ENCODE measurements at places on chromosomes 4 and X.

- no peaks in the 10 kb centered on the region for H3K27me3 ChIP-seq
- no peak overlapping the region for H3K4me3 ChIP-seq
- H3K27ac ChIP-seq: no peak overlapping the region
- no peak for DNase-seq
- H3K4me1 ChIP-seq: peaks cover 6% of the 10 kb centered on the region
Observed at GRCh38 chr4:139537292-139537691, 18.7 kb downstream of the SETD7 start.

DNA sequence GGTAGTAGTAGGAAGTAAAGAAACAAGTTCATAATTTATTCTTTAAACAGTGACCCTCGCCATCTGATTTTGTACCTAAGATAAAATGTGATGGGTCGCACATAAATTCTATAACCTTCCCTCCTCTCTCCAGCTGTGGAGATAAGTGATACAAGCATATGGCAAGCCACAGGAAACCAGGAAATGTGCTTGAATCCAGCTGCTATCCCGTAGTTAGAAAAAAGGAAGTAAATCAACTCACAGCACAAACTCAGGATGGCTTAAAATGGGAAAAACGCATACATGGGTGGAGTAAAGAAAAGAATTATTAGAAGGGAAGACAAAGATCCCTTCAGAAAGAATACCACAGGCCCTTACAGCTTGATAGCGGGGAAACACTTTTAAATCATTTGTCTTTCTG, 78.2 kb downstream of the ZNF827 start:
- no peaks in the 10 kb centered on the region for H3K4me1 ChIP-seq
- no peaks in the 10 kb centered on the region for H3K27me3 ChIP-seq
- no peak overlapping the region for H3K4me3 ChIP-seq
- DNase-seq: no peak

GRCh38 chr4:140793291-140793690, 37.1 kb upstream of the TBC1D9 start:
- no peak for DNase-seq
- H3K27ac ChIP-seq: no peak overlapping the region
- H3K36me3 ChIP-seq: no peaks in the 10 kb centered on the region
- no peaks in the 10 kb centered on the region for H3K27me3 ChIP-seq
- no peaks in the 10 kb centered on the region for H3K4me1 ChIP-seq

DNA sequence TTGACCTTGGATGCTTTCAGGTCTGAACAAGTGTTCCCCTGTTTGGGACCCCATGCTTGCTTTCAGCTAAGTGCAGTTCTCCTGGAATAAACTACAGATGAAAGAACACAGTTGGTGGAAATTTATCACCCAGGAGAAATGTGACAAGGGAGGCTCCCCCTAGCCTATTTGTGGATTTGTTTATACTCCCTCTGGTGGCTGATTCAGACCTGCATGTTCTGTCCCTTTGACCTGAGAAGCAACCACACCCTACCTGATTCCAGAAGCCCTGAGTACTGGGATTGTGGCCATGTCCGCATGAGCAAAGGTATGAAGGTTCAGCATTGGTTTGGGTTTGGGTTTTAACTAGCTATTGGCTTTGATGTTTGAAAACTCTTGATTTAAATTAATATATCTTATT, 440.9 kb downstream of the MID1IP1 start:
- H3K27ac ChIP-seq: no peak overlapping the region
- no peaks in the 10 kb centered on the region for H3K36me3 ChIP-seq
- DNase-seq: no peak
- H3K4me3 ChIP-seq: no peak overlapping the region

DNA sequence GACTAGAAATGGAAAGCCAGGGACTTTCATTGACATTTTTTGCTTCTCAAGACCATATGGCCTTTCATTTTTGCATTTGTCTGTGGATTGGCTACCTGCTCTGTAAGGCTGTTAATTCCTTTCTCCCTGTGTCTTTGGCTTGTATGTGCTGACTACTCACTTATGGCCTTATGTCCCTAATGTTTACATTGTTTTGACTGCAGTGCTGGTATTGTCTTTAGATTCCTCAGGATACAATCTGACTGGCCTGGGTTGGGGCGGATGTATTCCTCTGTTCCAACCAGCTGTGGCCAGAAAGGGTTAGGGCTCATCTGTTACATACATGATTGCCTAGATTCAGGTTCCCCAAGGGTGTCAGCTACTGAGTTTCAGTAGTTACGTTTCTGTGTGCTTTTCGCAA, 108.1 kb downstream of the RAPGEF2 start:
- H3K4me1 ChIP-seq: peaks cover 5% of the 10 kb centered on the region
- no peaks in the 10 kb centered on the region for H3K27me3 ChIP-seq
- H3K27ac ChIP-seq: no peak overlapping the region
- no peak for DNase-seq

GRCh38 chr4:52373650-52374049, 285.5 kb downstream of the USP46 start:
- no peaks in the 10 kb centered on the region for H3K27me3 ChIP-seq

GRCh38 chr4:145824463-145824862, 114.2 kb downstream of the ZNF827 start:
- H3K36me3 ChIP-seq: no peaks in the 10 kb centered on the region
- H3K27me3 ChIP-seq: no peaks in the 10 kb centered on the region
- H3K4me1 ChIP-seq: peaks cover 3% of the 10 kb centered on the region
- DNase-seq: no peak
- no peak overlapping the region for H3K4me3 ChIP-seq

DNA sequence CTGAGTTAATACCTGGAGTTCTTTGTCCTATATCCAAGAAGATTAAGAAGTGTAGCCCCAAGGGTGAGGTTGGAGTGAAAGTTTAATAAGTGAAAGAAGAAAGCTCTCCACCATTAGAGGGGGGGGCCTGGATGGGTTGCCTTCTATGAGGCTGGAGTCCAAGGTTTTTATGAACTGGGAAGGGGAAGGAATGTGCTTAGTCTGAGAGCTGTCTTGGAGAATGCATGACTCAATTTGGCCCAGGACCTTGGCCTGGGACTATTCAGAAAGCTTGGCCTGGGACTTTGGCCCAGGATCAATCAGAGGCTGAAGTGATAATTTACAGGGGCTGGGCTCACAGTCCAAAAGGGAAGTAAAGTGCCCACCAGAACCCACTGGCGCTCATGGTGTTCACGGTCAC, 1049.0 kb upstream of the GRIA3 start:
- DNase-seq: no peak
- no peaks in the 10 kb centered on the region for H3K4me1 ChIP-seq
- no peaks in the 10 kb centered on the region for H3K36me3 ChIP-seq
- H3K4me3 ChIP-seq: no peak overlapping the region

GRCh38 chrX:10259716-10260115, 102.9 kb downstream of the CLCN4 start:
- DNase-seq: no peak
- H3K36me3 ChIP-seq: no peaks in the 10 kb centered on the region
- no peak overlapping the region for H3K27ac ChIP-seq
- H3K4me1 ChIP-seq: no peaks in the 10 kb centered on the region
- H3K4me3 ChIP-seq: no peak overlapping the region

DNA sequence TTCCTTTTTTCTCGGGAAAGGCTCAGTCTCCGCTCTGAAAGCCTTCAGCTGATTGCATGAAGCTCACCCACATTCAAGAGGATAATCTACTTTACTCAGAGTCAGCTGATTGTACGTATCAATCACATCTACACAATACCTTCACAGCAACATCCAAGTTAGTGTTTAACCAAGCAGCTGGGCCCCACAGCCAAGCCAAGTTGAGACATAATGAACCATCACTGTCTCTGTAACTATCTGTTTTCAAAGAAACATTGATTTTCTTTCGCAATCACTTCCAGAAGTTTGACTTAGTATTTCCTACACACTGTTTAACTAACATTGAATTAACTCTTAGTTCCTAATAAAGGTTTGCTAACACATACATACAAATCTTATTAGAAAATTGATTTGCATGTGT, 40.3 kb downstream of the RWDD4 start:
- H3K4me1 ChIP-seq: no peaks in the 10 kb centered on the region
- DNase-seq: no peak
- no peaks in the 10 kb centered on the region for H3K36me3 ChIP-seq
- no peak overlapping the region for H3K27ac ChIP-seq
- H3K27me3 ChIP-seq: no peaks in the 10 kb centered on the region
- H3K4me3 ChIP-seq: no peak overlapping the region

- peaks cover 3% of the 10 kb centered on the region for H3K36me3 ChIP-seq
- H3K4me1 ChIP-seq: peaks cover 9% of the 10 kb centered on the region
- H3K4me3 ChIP-seq: no peak overlapping the region
- DNase-seq: no peak
Observed at GRCh38 chr4:148004228-148004857, 272.5 kb downstream of the ARHGAP10 start.
